Activated naive CD4-positive, alpha-beta T cell (primary cell): ENCODE measurements at places on chromosomes 6 and 20.

DNA sequence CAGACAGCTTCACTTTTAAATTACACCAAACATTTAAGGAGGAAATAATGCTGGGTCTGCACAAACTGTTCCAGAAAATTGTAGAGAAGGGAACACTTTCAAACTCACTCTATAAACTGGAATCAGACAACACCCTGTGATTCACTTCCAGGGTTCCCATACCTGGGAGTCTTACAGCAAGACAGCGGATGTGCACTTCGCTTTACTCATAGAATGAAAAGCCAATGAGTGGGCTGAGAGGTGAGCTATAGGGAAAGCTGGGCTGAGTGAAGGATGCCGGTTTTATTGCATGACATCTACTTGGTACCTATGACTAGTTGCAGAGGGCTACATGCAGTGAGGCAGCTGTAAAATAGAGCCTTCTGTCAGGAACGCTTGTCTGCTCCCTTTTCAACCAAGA is 152.1 kb downstream of the FNDC1 start:
- no peak for DNase-seq

- no peak for DNase-seq
These were observed 6.1 kb downstream of the THBD start for GRCh38 chr20:23043376-23043775.

DNA sequence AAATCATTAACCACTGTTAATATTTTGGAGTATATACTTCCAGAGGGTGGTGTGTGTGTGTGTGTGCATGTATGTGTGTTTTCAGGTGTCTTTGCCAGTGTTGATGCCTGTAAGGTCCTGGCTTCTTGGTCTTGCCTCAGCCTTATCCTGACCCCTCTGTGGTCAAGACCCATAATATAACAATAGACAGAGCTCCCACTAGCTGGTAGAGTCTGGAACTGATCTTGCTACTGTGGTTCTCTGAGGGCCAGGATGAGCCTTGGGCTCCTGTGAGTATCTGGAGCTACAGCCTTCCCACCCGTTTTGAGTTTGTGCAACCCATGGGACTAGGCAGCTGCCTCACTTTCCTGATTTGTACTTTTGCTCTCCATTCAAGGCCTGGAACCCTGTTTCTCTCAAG is 191.0 kb downstream of the IBTK start:
- DNase-seq = no peak

DNA sequence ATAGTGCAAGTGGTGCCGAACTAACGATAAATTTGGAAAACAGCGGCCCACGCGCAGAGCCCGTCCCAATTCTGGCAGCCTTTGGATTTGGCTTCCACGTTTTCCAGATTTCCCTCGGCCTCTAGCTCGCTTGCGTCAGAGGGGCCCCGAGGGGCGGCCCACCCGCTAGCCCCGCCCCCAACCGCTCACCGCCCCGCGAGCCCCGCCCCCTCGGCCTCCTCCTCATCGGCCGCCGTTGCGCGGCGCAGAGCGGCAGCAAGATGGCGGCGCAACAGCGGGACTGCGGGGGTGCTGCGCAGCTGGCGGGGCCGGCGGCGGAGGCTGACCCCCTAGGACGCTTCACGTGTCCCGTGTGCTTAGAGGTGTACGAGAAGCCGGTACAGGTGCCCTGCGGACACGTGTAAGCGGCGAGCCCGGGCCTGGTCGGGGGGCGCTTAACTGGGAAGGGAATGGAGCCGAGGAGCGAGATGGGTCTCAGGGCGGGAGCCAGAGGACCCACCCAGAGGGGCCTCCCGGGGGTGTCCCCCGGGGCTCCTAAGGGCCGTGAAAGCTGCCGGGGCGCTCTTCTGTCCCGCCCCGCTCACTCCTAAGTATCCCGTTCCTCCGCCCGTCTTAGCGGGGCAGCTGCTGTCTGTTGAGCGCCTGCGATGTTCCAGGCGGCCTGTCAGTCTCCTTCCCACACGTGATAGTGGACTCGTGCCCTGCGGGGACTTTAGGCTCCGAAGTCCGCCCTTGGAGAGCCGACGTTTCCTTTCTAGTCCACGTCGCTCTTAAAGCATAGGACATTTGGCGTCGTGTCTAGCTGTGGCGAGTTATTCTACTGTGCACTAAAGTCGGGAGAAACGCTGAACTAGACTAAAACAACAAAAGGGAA is at the start of gene RNF114:
RNF114 (plus strand) TSS at position 245 of the 874 bp plus-strand sequence; CDS start at position 261, 16 bp downstream.
- DNase-seq = peak; percentile 83
